ENCODE measurements at places on chromosomes 16 and 17.
A peak's percentile ranks its signal among the peaks of the same experiment; 100 is the strongest.

DNA sequence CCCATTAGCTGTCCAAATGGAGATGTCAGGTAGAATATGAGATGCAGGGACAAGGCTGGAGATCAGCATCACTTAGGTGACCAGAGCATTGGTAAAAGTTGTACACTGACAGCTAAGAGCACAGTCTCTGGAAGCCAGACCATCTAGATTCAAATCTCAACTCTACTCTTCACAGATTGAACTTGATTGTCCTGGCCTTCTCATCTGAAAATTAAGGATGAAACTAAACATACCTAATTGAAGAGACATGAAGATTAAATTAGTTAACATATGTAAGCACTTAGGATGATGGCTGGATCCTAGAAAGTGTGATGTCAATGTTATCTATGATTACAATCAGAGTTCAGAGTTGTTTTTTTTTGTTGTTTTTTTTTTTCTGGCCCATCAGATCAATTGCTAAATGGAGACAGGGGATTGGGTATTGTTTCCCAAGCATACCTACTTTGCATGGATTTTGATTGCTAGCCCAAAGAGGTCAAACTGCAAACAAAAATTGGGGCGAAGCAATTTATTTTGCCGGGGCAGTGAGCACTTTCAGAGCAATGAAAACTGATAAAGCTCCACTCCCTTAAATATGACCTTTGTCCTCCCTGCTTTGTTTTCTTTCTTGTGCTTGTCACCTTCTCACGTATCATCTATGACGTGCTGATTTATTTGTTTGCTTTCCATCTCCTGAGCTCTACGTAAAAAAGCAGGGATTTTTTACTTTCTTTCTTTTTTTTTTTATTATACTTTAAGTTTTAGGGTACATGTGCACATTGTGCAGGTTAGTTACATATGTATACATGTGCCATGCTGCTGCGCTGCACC is 217.6 kb upstream of the CPHXL start:
- DNase-seq = no peak

DNA sequence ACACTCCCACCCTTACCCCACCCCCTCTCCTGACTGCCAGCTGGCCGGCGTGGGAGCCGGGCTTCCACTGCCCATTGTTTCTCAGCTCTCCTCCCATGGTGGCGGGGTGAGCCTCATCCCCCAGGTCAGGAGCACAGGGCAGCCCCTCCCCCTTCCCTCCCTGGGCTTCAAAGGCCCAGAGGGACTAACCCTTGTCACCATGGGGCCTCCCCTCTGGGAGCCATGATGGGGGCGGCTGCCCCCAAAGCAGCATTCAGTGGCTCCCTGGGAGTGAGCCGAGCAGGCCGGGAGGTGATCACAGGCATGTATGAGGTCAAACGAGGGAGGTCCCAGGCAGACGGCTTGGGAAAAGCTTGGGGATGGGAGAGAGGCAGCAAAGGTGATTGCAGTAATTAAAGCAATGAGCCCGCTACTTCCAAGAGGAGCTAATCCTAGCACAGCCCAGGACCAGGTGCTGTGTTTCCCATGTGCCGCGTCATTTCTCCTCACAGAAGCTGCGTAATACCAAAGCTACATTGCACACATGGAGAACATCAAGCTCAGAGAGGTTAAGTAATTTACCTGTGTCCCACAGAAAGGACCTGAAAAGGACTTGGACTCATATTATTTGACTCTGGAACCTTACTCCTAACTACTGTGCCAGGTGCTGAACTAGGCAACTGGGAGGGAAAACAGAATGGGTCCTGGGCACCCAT is 24.5 kb downstream of the CDK5RAP3 start:
- no peak for DNase-seq

DNA sequence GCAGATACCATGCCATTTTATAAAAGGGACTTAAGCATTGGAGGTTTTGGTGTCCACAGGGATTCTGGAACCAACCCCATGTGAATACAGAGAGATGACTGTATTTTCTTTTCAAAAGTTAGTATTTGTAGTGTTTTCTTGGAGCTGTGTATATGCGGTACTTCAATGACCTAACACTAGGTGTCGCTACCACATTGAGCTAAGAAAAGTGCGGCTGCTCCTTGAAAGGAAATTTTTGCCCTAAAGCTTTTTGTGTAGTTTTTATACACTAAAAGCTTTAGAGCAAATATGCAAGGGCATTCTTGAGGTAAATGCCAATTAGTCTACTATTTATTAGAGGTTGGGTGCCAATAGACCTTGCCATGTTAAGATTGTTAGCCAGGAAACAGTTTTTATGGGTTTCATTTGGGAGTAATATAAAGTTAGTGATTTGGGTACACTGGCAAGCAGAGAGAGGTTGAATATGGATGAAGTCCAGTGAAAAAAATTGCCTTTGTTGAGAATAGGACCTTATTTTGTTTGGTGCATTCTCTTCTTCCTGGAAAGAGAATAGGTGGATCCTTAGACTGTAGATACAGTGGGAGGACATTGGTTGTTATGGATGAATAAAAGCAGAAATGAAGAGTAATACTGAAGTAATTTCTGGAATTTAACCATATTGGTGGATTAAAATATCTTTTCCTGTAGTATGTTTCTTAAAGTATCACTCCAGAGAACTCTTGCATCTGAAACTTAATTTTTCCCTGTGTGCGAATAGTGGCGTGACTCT is 43.3 kb downstream of the BCAS3 start:
- DNase-seq = peak; percentile 70

- DNase-seq = peak; percentile 45
Observed at GRCh38 chr17:15263206-15263579, 1.9 kb downstream of the PMP22 start.

- DNase-seq = no peak
Observed at GRCh38 chr16:15404792-15405191, 9.2 kb downstream of the MPV17L start.

DNA sequence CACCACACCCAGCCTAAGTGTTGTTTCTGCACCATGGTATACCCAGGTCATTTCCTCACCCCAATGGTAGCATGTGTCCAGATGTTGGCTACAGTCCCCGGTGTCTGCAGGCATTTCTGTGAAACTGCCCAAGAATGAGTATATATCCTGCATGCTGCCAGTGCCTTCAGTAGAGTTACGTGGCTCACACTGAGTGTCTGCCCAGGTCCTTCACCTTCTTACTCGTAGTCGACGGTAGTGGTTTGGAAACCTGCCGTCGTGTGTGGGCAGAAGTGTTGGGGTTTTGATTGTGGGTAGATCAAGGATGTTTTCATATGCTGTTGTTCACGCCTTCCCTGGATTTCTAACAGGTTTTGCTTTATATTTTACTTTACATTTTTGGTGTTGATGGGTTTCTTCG is 16.8 kb downstream of the TCF25 start:
- no peak for DNase-seq

DNA sequence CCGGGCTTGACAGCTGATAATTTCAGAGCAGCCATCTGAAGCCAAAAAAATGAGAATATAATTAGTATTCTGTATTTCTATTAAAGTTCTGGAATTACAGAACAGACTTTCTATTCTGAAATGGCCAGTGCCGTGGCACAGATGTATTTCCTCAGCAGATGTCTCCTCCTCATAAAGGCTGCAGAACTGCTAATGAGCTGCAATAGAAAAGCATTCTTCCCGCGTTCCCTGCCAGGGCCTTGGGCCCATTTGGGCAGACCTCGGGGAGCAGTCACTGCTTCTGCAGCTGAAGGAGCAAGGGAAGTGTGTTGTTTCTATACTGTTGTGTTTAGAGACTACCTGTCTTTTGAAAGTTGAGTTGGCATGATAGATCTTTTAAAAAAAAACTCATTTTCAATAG is 152.6 kb upstream of the CACNG5 start:
- DNase-seq = no peak

GRCh38 chr17:76150712-76151622 is 9.9 kb upstream of the FOXJ1 start:
- no peak for DNase-seq

- no peak for DNase-seq
Observed at GRCh38 chr17:56754523-56755208, 79.1 kb downstream of the C17orf67 start.

DNA sequence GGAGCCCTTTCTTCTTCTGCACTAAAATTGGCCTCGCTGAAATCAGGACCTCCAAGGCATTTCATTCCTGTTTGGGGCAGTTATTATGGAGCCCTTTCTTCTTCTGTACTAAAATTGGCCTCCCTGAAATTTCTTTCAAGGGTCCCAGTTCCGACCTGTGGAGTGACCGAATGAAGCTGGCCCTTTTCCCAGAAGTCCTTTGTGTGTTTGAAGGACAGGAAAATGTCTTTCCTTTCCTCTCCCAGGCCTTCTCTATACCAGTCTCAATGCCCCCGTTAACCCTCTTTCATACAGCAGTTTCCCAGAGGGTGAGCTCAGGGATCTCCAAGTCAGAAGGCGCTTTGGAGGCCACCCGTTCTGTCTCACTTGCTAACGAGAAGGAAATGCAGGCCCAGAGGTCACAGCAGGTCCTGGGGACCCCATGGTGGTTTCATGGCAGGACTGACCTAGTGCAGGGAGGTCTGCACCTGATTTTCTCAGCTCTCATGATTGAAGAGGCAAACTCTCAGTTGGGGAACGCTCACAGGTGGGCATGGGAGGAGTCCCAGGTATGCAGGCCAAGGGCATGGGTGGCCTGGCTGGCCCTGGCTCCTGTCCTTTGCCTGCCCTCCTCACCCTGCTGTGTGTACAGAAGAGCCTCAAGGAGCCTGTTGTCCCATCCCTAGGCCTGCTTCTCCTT is 37.1 kb upstream of the DOC2B start:
- no peak for DNase-seq

DNA sequence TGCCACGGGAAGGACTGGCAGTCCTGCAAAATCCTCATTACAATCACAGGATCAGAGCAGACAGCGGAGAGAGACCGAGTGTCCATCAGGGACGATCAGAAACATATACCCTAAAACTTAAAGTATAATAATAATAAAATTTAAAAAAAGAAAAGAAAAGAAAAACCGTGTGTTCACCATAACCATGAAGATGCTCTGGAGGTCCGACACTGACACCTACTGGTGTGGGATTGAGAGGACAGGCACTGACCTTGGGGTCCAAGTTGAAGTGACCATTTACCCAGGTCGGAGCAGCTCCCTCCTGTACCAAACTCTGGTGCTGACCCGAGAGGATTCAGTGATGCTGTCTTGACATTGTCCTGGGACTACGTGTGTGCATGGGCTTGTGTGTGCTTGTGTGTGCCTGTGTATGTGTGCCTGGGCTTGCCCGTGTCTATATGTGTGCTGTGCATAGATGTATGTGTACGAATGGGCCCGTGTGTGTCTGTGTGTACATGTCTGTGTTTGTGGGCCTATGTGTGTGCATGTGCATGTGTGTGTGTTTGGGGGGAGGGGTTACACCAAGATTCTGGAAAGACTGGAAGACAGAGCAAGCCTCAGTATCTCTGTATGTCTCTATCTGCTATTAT is 10.0 kb upstream of the CD300LD start:
- peak; percentile 59 for DNase-seq

- peak; percentile 30 for DNase-seq
Observed at GRCh38 chr16:24853830-24854229, 8.1 kb downstream of the SLC5A11 start.

- no peak for DNase-seq
Observed at GRCh38 chr17:33167736-33168135, 125.4 kb downstream of the ASIC2 start.

DNA sequence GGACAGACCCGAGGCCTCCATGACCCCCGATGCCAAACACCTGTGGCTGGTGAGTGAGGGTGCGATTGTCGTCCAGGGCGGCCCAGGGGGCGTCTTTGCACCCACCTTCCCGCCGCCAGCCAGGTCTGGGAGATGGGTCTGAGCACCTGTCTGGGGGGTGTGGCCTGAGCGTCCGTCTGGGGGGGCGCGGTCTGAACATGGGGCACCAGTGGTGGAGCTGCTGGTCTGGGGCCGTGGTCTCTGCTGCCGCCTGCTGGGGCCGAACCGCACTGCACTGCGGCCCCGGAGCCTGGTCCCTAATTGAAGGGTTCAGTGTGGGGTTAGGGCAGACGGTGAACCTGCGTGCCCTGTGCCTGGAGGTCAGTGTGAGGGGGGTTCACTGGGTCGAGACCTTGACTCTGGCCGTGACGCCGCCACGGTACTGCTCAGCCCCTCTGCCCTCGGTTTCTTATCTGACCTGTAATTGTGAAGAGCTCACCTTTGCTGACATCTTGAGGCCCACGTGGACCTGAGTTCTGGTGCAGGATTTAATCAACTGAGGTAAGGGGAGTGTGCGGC is 12.6 kb upstream of the TCF25 start:
- DNase-seq = peak; percentile 66

GRCh38 chr16:12210258-12210880 is 233.8 kb downstream of the SNX29 start:
- DNase-seq = no peak

- no peak for DNase-seq
Observed at GRCh38 chr16:50165473-50165872, 12.4 kb downstream of the TENT4B start.
